Bronchial epithelial cell (primary cell): ENCODE measurements at places on chromosomes 11 and 22. TPM values are rescaled to one million over a fixed set of nuclear protein-coding genes. Genes with fewer than 3 reads are reported as not detected.

- DNase-seq = peak; percentile 67
These were observed 36.9 kb downstream of the EIF3F start for GRCh38 chr11:8023831-8024555.

- DNase-seq = no peak
These were observed 89.9 kb downstream of the OR4A15 start for GRCh38 chr11:55457641-55458040.

DNA sequence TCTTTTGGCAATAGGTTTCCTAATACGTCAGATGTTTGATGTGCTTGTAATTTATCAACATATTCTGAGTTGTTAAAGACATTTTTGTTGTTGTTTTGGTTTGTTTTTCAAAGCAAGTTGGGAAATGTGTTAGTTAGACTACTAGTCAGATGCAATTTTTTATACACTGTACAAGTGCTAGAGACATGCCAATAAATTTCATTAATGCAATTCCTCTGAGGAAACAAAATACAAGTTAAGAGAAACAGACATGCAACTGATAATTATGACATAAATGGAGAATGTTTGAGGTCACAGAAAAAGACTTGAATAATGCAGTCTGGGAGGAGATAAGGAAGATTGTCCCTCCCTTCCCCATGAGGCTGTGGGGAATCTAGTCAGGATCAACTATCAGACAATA is 5.9 kb downstream of the OR51T1 start:
- no peak for DNase-seq

GRCh38 chr22:49659281-49659923 is 168.3 kb downstream of the BRD1 start:
- DNase-seq = no peak

DNA sequence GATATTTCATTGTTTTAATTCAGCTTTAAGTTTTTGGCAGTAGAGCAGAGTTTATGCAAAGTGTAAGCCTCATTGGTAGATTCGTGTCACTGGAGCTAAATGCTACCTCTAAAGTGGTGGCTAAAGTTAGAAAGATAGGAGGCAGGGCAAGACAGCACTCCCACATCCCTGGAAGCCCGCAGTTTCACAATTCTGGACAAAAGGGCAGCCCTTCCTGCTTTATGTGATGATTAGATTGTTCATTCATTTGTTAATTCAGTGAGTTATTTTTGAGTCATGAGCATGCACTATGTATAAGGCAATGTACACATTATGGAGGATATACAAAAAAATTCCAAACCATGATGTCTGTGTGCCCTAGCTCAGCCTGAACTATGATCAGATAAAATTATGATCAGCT is 52.1 kb upstream of the EIF3M start:
- DNase-seq = peak; percentile 76

- no peak for DNase-seq
These were observed 71.0 kb downstream of the PARVA start for GRCh38 chr11:12448131-12448939.

DNA sequence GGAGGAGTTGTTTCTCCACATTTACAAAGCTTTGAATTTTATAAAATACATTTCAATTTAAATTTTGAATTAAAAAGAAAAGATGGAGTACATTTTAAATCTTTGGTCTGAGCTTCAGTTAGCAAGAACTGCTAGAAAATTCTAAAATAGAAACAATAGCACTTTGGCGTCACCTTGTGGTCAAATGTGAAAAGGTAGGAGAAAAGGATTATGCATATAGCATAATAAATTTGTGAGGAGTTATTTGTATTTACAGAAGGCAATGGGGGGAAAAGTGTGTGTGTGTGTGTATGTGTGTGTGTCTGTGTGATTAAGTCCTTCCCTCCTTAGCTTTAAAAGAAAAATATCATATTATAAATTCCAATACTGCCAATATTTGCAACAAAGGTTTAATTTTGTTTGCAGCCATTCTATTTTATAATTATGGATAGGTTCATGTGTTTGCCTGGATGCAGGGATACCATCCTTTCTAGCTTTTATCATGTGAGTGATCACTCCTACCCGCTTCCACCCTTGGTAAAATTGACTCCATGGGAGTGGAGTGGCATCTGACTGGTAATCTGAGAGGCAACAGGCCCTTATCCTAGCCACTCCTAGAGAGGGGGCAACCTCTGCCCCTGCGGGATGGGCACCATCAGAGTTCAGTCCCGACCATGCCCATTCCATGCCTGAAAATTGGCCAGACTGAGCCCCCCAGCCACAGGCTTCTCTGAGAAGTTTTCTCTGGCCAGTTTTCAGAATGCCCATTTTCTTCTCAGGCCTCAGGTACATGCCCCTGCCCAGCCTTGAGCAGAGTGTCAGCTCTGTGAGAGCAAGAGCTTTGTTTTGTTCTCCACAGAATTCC is 13.6 kb upstream of the LGR4 start:
- peak; percentile 55 for DNase-seq

DNA sequence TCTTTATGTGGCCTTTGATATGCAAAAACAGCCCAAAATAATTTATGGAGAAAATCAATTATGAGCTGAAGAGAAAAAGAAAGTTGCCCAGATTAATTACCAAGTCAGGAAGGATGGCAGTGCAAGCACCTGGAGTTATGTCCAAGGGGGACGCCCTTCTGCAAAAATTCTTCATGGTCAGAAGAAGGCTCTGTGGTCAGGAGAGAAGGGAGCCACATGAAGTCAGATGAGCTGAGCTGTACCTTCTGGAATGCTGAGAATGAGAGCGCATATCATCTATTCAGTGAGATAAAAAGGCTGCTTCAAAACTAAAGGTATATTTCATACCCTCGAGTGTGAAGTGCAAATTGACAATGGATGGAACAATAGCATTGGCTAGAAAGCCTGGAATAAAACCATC is 607.4 kb downstream of the NTM start:
- DNase-seq = peak; percentile 49

IFITM10 gene
- total RNA-seq = 1.3 and 2.4 TPM in 2 replicates

KCNK4 gene
- under 0.01 TPM in 1 of 2 replicates, not detected in the other for total RNA-seq

RPS6KA4 gene
- 39.7 and 59.5 TPM in 2 replicates for total RNA-seq

PKNOX2 gene
- total RNA-seq = under 0.01 TPM in 1 of 2 replicates, not detected in the other

UBQLNL gene
- under 0.01 TPM in 1 of 2 replicates, not detected in the other for total RNA-seq

MGAT3 gene
- total RNA-seq = 0.13 and 0.53 TPM in 2 replicates
